Kidney glomerular epithelial cell (primary cell): ENCODE measurements at places on chromosomes 7 and 10.

DNA sequence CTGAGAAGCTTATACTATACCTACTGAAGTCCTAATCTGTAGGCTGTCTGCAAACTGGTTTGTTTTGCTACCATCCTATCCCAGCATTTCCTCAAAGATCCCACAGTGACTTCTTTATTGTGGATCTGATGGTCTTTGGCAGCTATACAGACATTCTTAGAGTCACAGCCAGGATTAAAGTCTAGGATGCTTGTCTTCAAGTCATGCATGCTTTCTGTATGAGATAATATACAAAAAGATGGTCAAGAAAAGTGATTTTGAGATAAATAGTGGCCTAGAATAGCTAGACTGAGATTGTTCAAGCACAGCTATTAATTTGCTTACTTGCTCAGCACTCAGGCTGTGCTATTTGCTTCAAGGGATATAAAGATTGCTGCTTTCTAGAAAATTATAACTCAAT is 454.4 kb downstream of the AUTS2 start:
- no peak for DNase-seq

DNA sequence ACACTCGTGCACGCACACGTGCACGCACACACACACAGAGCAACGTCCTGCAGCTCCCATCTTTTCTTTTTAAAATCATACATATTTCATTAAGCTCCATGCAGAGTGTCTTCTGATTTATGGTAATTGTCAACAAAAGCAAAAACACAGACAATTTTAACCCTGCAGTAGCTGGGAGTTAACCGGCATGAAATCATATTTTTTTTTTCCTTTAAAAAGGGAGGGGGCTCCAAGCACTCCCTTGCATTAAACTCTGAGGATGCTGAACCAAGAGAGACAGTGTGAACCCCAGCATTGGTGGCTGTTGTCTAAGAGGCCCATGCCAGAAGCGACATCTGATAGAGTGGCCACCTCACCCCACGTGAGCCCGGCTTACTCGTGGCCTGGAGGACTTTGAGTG is 542.6 kb downstream of the DNAJB6 start:
- no peak for DNase-seq

- no peak for DNase-seq
Measured at GRCh38 chr7:146728611-146729010, 612.0 kb downstream of the CNTNAP2 start.

- no peak for DNase-seq
Measured at GRCh38 chr10:50885097-50885859, at the start of gene A1CF. A1CF (minus strand) TSS chr10:50885627; CDS start chr10:50859940, 25,687 bp downstream.

DNA sequence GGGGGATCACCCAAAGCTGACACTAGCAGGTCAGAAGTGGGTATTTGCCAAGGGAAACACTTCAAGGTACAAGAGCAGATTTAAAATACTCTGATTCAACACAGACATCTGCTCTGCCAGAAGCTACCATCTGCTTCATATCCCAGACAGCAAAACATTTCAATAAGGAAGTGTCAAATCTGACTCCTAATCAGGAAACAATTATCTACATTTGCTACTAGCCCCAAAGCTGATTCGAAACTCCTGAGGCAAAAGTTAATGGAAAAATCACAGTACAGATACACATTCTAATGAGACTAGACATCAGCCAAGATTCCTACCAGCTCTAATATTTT is 48.9 kb downstream of the PARD3 start:
- peak; percentile 12 for DNase-seq

DNA sequence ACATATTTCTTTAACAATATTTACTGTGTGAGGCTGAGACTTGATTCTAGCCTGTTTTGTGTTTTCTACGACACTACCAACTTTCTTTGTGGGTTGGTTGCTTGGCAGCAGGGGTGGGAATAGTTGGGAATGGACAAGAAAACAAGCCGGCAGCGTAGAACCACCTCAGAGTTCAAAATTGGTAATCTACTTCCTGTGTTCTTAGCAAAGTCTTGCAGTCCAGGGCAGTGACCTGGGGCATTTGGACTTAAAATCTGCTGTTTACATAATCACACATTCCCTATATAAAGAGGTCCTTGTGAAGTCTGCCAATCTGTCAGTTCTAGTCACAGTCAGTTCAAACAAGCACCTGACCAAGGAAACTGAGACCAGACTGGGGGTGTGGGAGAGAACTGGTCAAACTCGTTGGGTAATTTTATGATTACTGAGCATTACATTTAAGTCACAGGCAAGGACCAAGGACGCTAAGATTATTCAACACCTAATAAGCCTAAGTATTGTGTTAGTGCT is 167.9 kb downstream of the CPEB3 start:
- DNase-seq = no peak

DNA sequence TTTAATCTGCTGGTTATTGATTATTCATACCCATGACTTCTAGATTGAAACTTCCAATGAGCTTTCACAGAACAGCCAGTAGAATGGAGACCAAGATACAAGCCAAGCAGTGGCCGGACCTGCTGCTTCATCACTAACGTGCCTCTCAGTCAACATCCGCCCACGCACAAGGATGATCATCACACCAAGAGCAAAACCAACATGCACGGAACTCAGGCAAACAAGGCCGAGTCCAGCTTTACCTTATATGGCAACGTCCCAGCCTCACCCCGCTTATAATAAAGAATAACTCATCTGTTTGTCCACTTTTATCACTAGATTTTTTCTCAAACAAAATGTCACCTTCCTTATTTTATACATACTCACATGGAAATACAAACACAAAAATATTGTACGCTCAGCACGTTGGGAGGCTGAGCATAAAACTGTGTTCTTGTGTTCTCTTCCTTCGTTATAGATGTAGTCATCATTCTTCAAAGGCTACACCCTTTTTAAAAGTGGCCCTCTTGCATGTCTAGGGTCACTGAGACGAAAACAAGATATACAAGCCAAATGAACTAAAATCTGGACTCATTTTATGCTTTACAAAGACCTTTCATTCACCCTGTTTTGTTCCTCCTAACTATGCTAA is 122.7 kb downstream of the SFMBT2 start:
- no peak for DNase-seq

DNA sequence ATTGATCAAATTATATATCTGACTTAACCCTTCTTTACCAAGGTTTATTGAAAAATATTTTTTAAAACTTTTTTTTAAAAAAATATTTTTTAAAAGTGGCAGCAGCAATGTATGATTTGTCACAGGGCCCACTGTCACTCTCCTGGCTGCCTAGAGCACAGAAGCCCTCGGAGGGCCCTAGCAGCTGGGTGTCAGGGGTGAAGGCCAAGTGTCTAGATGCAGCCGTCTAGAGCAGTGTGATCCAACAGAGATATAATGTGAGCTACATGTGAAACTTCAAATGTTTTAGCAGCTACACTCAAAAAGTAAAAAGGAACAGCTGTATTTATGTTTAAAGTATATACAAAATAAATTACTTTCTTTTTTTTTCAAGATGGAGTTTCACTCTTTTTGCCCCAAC is 112.7 kb downstream of the ARHGAP22 start:
- no peak for DNase-seq

- no peak for DNase-seq
Measured at GRCh38 chr7:6286486-6286885, 14.1 kb upstream of the CYTH3 start.

DNA sequence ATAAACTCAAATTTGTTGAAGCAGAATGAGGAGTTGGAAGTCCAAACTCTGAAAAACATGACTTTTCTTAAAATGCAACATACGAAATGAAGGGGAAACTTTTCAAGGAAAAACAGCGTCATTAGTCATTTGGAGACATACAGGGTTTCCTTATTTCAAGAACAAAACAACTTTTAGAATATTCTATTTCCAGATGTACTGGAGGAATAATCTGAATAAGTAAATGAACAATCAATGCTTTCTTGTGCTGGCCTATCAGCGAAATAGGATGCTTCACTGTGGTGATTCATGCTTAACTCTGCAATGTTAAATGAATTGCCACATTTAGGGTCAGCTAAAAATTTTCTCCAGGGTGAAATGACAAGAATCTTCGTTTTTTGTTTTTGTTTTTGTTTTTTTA is 114.3 kb downstream of the SEMA3C start:
- DNase-seq = no peak

DNA sequence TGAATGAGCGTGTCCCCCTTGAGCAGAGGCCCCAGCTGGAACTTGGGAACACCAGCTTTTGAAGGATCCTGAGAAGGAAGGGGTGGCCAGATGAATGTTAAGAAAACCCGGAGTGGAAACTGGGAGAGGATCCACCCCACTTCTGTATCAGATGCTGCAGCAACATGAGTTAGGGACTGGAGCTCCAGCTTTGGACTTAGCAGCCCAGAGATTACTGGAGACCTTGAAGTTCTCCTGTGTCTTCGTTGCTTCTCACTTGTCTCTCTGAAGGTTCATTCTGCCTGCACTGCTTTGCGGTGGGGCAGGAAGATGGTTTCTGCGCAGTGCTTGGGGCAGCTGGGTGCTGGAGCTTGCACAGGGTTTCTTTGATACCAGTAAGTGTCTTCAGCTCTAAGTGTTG is 9.3 kb downstream of the TMEM248 start:
- no peak for DNase-seq

DNA sequence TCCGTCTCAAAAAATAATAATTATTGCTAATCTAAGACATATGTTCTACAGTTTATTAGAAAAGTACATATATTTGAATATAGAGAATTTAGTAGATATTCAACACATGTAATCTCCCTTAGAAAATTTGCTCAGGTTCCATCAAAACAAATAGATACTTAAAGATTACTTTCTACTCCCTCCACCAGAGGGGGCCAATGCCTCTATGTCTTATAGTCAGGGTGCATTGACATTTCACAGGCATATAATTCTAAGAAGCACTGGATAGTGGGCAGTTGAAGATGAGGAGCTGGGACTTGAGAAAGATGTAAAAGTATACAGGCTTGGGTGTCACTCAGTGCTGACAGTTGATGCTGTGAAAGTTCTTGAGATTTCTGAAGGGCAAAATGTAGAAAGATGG is 301.6 kb upstream of the HPS1 start:
- peak; percentile 11 for DNase-seq

DNA sequence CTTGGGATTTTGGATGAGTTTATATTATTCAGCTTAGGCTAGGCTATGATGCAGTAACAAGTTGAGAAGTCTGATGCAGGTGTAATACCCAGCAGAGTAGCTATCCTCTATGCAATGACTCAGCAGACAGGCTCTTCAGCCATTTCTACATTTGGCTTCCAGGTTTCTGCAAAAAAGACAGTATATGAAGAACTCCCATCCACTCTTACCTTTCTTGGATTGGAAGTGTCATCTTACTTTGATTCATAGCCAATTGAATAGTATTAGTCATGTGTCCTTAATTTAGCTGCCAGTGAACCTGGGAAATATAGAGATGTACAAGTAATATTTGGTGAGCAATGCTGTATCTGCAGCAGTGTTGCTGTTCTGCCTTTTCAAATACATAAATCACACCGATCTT is 127.8 kb upstream of the NPSR1 start:
- no peak for DNase-seq

GRCh38 chr7:158804335-158804734 is 25.0 kb downstream of the ESYT2 start:
- DNase-seq = no peak

DNA sequence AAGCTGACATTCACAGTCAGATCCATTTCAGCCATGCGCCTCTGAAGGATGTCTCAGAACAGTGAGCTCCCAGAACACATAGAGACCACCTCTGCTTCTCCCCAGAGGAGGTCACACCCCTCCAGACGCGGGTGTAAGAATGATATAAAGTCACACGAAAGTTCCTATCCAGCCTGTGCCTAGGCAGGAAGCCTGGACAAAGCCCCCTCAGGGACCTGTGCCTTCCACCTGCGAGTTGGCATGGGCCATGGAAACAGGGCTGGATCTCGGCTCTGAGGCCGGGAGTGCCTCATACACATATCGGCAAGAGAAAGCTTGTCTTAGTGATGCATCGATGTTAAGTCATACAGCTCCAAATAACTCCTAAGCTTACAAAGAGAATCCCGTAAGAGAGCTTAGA is 5.0 kb downstream of the VIPR2 start:
- DNase-seq = no peak

- no peak for DNase-seq
Measured at GRCh38 chr10:80197972-80198916, 7.1 kb downstream of the ANXA11 start.

DNA sequence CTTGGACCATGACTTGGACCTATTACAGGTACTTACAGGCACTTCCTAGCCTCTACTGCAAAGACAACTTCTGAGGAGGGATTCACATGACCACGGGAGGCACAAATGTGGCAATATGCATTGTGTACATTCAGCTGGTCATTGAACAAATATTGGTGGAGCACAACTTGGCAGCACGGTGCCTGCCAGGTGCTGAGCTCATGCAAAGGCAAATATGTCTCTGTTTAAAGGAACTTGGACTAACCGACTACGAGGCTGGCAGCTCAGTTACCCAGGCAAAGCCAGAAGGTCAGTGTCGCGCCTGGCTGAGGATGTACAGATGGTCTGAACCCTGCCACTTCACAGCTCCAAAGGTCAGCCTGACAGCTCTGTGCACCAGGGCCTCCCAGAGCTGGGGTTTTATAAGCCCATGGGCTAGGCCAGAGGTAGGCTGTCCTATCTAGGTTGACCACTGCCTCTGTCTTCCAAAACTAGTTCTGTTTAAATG is 6.1 kb downstream of the DENND11 start:
- no peak for DNase-seq

GRCh38 chr10:71671994-71672946 is 47.3 kb downstream of the C10orf105 start:
- DNase-seq = no peak

- DNase-seq = peak; percentile 54
Measured at GRCh38 chr7:112481833-112482670, 1.3 kb downstream of the LSMEM1 start.

- DNase-seq = no peak
Measured at GRCh38 chr10:116385311-116385710, 42.3 kb upstream of the PNLIPRP3 start.

DNA sequence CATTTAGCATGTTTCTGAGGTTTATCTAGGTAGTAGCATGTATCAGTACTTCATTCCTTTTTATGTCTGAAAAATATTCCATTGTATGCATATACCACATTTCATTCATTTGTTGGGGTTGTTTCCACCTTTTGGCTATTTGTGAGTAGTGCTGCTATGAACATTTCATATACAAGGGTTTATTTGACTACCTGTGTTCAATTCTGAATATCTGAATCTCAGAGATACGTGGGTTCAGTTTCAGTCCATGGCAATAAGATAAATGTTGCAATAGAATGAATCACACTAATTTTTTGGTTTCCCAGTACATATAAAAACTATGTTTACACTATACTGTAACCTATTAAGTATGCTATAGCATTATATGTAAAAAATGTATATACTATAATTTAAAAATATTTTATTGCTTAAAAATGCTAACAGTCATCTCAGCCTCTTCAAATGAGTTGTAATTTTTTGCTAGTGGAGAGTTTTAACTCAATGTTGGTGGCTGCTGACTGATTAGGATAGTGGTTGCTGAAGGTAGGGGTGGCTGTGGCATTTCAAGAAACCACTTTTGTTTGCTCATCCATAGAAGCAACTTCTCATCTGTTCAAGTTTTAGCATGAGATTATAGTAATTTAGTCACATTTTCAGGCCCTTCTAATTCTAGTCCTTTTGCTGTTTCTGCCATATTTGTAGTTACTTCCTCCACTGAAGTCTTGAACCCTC is 13.9 kb downstream of the PLEKHA1 start:
- no peak for DNase-seq

GRCh38 chr10:42755028-42755451 is 27.6 kb upstream of the BMS1 start:
- no peak for DNase-seq

GRCh38 chr7:33627741-33628140 is 277.6 kb upstream of the BMPER start:
- DNase-seq = no peak
